SW 1271 (cell line): ENCODE measurements at places on chromosomes 1 and 21.

DNA sequence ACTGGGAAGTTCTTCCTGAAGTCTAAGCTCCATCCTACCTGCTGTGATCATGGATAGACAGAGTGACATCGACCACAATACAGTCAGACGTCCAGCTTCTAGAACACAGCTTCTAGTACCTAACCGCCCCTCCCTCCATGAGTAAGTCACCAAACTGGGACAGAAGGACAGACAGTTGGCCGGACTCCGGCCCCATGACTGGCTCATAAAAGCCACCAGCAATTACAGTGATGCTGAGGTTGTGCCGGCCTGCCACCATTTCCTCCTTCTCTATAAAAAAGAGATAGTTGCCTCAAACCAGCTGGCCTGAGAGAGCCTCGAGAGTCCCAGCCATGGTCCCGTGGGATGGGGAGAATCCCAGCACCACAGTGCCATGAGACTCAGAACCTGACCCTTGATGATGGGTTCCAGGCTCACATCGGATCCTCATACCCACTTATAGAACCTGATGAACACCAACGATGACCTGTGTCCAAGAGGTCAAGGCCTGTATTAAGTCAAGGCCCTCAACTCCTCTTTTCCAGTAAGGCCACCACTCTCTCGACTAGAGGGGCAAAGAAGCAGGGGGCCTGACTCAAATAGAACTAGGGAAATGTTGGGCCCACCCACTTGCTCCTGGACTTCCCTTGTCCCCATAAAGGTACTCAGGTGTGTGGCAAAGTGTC is 3.4 kb downstream of the MEF2D start:
- DNase-seq, result no peak

GRCh38 chr1:179014123-179014522 is 11.6 kb upstream of the FAM20B start:
- DNase-seq, result no peak

- no peak for DNase-seq
These were observed 12.5 kb upstream of the ABCB10 start for GRCh38 chr1:229570891-229571516.

- DNase-seq, result no peak
These were observed 135.5 kb downstream of the TGFB2 start for GRCh38 chr1:218480588-218481099.

DNA sequence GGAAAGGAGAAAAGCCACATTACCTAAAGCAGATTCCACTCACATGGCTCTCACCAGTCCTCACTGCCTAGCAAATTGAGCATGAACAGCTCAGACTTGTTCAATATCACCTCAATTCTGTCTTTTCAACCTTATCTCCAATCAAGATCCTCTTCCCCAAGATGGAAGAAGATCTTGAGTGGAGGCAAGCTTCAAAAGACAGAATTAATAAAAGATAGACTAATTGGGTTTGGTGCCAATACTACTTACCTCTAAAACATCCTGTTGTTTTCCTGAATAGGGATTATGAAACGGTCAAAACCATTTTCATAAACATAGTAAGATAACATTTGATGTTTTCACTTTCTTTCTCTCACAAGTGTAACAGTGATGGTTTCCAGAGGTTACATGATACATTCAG is 349.2 kb upstream of the PLD5 start:
- no peak for DNase-seq

- DNase-seq, result no peak
These were observed 22.1 kb downstream of the RRP1 start for GRCh38 chr21:43811262-43812105.

- no peak for DNase-seq
These were observed 3.2 kb downstream of the EDN2 start for GRCh38 chr1:41481109-41481775.

GRCh38 chr1:167371030-167371429 is 147.3 kb downstream of the CD247 start:
- no peak for DNase-seq

GRCh38 chr1:76759950-76760349 is 107.3 kb upstream of the ST6GALNAC5 start:
- no peak for DNase-seq

GRCh38 chr1:177914603-177915002 is 55.3 kb downstream of the SEC16B start:
- no peak for DNase-seq

- no peak for DNase-seq
These were observed 79.0 kb upstream of the JUN start for GRCh38 chr1:58862728-58863385.

GRCh38 chr1:233673947-233674431 is 60.1 kb downstream of the KCNK1 start:
- DNase-seq, result no peak

- DNase-seq, result no peak
These were observed 40.3 kb downstream of the CFHR5 start for GRCh38 chr1:197017558-197018146.

GRCh38 chr1:9249534-9250410 is 15.2 kb downstream of the H6PD start:
- no peak for DNase-seq
